Adrenal gland (tissue), 19 donors: ENCODE measurements at places on chromosomes 7 and 10. TPM values are rescaled to one million over a fixed set of nuclear protein-coding genes. Genes with fewer than 3 reads are reported as not detected.
A peak's percentile ranks its signal among the peaks of the same experiment; 100 is the strongest.

The ELOVL3 gene
- 0.61 TPM for total RNA-seq

The FGL2 gene
- total RNA-seq: 24.5 TPM

The UBTD1 gene
- 14.7 TPM for total RNA-seq

GRCh38 chr7:15972862-15973275 lies 286.4 kb upstream of the MEOX2 start:
- H3K4me1 ChIP-seq: peaks cover 10% of the 10 kb centered on the region
- H3K4me3 ChIP-seq: no peak overlapping the region
- peak; percentile 20 for DNase-seq
- no peaks in the 10 kb centered on the region for H3K27me3 ChIP-seq
- no peaks in the 10 kb centered on the region for H3K36me3 ChIP-seq
- no peak overlapping the region for H3K27ac ChIP-seq

DNA sequence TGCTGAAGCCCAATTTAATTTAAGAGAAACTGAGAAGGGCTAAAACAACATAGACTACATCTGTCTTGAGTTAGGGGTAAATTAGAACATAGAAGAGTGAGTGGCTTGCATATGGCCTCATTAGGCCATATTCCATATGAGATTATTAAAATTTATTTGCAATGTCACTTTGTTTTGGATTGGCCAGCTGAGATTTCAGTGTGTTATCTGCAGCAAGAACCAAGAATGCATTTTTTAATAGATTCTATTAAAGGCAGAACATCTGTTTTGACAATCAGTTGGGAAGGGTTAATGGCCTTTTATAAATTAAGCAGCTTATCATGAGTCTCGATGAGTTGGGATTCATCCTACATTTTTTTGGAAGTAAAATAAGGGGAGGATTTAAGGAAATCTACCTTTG lies 236.2 kb downstream of the DGKB start:
- H3K27ac ChIP-seq: no peak overlapping the region
- no peaks in the 10 kb centered on the region for H3K27me3 ChIP-seq
- H3K4me1 ChIP-seq: no peaks in the 10 kb centered on the region
- DNase-seq: no peak

- no peaks in the 10 kb centered on the region for H3K27me3 ChIP-seq
- H3K4me3 ChIP-seq: no peak overlapping the region
- DNase-seq: no peak
- H3K4me1 ChIP-seq: no peaks in the 10 kb centered on the region
These were observed 5.4 kb upstream of the STK17A start for GRCh38 chr7:43577485-43577951.

DNA sequence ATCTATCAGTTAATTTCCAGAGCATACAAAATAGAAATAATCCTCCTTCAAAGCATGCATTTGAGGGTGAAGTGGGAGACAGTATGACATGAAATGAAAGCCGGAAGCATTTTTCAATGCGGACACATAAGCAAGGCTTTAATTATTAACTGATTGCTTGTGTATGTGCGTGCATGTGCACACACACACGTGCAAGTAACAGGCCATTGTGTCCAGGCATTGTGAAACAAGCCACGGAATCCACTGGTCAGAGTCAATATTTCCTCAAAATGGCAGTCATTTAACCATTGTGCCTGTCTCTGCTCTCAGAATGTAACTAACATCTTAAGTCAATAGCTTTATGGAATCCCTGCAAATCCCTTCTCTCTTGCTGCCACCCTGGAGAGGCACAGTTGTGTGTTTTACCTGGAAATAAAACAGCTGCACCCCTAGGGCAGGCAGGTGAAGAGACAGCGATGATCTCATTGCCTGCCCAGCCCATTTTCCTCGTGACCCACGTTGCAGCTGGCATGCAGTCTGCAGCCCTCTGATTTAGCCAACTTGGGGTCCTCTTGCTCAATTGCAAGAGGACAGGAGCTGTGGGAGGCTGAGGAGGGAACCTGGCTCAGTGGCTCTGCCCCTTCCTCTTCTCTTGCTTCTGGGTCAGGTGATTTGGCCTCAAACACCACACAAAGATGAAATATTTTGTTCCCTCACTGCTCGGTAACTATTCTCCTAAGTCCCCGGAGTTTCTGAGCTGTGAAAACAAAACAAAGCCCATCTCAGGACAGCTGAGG lies 500.9 kb upstream of the ZMIZ1 start:
- no peak overlapping the region for H3K4me3 ChIP-seq
- H3K36me3 ChIP-seq: no peaks in the 10 kb centered on the region
- no peak overlapping the region for H3K27ac ChIP-seq
- no peak for DNase-seq
- H3K4me1 ChIP-seq: no peaks in the 10 kb centered on the region

GRCh38 chr10:1323951-1324350 lies 267.8 kb downstream of the WDR37 start:
- no peak for DNase-seq
- H3K4me3 ChIP-seq: no peak overlapping the region
- no peaks in the 10 kb centered on the region for H3K36me3 ChIP-seq
- no peaks in the 10 kb centered on the region for H3K4me1 ChIP-seq
- peaks cover 4% of the 10 kb centered on the region for H3K27me3 ChIP-seq

DNA sequence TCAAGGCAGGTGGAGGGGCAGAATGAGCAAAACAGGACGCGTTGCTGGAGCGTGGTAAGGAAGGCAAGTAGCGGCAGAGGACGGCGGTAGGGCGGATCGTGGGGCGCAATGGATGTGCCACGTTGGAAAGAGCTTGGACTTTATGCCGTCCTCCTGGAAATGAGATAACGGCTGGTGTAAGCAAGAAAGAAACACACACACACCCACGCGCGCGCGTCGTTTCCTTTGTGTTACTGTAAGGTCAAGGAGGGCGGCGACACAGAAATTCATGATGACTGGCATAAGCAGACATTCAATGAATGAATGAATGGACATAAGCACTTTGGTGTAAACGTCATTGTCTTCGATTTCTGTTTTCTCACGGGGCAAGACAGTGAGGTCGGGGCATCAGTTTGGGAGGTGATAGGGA lies 683 bp upstream of the ENTPD7 start:
- no peaks in the 10 kb centered on the region for H3K27me3 ChIP-seq
- peaks cover 16% of the 10 kb centered on the region for H3K4me1 ChIP-seq
- H3K4me3 ChIP-seq: peak overlapping the region; percentile 98
- peak; percentile 86 for DNase-seq
- no peaks in the 10 kb centered on the region for H3K36me3 ChIP-seq
- no peak overlapping the region for H3K27ac ChIP-seq

DNA sequence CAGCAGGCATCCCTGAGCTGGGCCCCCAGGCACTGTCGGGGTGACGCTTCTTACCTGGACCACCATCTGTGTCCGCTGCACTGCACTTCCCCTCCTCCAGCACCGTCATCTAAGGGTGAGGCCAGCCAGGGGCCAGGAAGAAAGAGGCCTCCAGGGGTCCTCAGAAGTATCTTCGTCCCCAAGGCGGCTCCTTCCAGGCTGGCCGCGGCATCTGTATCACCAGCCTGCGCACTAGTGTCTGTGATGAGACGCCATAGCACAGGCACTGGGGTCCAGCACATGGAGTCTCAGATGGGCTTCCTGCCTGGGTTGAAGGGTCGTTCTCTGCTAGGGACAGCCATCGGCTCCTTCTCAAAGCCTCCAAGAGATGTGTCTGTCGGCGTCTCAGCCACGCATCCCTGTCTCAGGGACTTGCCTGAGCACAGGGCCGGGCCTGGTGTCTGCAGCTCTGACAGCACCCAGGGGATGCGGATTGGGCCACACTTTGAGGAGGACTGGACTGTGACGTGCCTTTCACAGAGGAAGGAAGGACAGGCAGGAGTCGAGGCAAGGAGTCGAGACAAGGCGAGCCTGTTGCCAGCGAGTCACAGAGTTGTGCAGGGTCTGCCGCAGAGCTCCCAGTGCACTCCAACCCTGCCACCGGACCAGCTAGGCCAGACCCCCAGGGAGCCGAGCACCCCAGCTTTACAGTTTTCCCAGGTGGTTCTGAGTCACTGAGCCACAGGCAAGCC lies 101.5 kb upstream of the DIP2C start:
- no peak for DNase-seq
- no peaks in the 10 kb centered on the region for H3K36me3 ChIP-seq
- H3K4me1 ChIP-seq: no peaks in the 10 kb centered on the region
- H3K4me3 ChIP-seq: no peak overlapping the region
- H3K27ac ChIP-seq: no peak overlapping the region

DNA sequence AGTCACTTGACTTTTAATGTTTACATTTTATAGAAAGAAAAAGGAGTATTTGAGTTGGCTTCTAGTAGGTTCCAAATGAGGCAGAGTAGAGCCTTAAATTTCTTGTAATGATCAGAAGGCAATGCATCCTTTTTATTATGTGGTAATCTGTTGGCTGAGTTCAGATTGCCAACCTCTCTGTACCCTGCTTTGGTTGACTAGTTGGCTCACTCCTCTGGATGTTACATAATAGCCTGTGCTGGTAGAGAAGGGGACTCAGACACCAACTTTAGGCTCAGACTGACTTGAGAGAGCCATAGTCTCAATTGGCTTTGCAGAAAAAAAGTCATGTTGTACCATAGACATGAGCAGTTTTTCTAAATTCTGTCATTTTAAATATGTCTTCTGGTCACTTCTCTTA lies 46.8 kb upstream of the GLCCI1 start:
- H3K4me3 ChIP-seq: no peak overlapping the region
- H3K27ac ChIP-seq: no peak overlapping the region
- H3K4me1 ChIP-seq: no peaks in the 10 kb centered on the region
- no peak for DNase-seq
- H3K27me3 ChIP-seq: no peaks in the 10 kb centered on the region

- no peak for DNase-seq
- peaks cover 13% of the 10 kb centered on the region for H3K4me1 ChIP-seq
- H3K27me3 ChIP-seq: no peaks in the 10 kb centered on the region
- H3K36me3 ChIP-seq: no peaks in the 10 kb centered on the region
- no peak overlapping the region for H3K4me3 ChIP-seq
- H3K27ac ChIP-seq: no peak overlapping the region
These were observed 12.3 kb downstream of the HYCC1 start for GRCh38 chr7:23001610-23002009.

GRCh38 chr10:131354380-131354779 lies 42.9 kb upstream of the TCERG1L start:
- no peak overlapping the region for H3K27ac ChIP-seq
- no peaks in the 10 kb centered on the region for H3K36me3 ChIP-seq
- no peak for DNase-seq
- no peaks in the 10 kb centered on the region for H3K27me3 ChIP-seq

DNA sequence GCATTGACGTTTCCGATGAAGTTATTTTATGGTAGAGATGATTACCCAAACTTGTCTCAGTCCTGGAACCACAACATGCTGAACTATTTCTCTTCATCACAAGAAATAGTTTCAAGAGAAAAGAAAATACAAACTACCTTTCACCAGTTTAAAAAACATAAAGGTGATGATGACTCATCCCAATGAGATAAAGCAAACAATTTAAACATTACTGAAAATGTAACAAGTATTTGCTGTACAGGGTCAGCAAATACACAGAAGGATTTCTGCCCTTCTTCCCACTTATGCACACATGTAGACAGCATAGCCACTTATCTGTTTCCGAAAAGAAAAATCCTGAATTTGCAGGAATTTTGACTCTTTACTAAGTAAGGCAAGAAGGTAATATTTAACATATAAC lies 50.8 kb downstream of the RHOBTB1 start:
- peaks cover 5% of the 10 kb centered on the region for H3K36me3 ChIP-seq
- DNase-seq: no peak

DNA sequence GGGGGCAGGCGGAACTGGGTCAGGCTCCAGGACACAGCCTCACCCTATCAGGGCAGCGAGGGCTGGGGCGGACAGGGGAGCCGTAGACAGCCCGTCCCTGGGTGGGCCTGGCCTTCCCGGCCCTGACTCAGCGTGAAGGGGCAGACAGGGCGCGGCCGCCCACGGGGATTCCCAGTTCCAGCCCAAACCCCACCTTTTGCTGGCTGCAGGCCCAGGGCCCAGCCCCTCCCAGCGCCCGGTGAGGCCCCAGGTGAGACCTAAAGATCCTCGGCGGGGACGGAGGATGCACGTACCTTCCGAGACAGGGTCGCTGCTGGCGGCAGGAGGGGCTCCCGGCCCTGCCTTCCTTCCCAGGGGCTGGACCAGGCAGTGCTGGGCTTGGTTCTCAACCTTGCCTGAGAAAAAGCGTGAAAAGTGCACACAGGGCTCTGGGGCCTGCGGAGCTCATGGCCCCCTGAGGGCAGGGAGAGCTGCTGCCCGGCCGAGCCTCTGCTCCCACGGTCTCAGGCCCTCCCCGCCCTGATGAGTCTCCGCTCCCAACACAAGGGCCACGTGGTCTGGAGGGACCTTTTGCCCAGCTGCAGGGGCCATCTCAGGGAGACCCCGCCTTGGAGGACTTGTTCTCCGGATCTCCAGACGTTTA lies 43.9 kb upstream of the DNAJB6 start:
- H3K4me1 ChIP-seq: no peaks in the 10 kb centered on the region
- H3K36me3 ChIP-seq: no peaks in the 10 kb centered on the region

DNA sequence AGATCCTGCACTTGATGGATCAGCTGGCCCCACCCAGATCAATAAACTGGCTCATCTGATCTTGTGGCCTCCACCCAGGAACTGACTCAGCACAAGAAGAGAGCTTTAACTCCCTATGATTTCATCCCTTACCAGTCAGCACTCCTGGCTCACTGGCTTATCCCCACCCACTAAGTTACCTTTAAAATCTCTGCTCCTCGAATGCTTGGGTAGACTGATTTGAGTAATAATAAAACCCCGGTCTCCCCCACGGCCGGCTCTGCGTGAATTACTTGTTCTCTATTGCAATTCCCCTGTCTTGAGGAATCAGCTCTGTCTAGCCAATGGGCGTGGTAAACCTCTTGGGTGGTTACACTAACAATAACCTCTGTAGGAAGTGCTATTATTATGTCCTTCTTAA lies 83.7 kb downstream of the MBL2 start:
- no peaks in the 10 kb centered on the region for H3K27me3 ChIP-seq
- no peaks in the 10 kb centered on the region for H3K4me1 ChIP-seq
- no peak overlapping the region for H3K4me3 ChIP-seq
- no peaks in the 10 kb centered on the region for H3K36me3 ChIP-seq

DNA sequence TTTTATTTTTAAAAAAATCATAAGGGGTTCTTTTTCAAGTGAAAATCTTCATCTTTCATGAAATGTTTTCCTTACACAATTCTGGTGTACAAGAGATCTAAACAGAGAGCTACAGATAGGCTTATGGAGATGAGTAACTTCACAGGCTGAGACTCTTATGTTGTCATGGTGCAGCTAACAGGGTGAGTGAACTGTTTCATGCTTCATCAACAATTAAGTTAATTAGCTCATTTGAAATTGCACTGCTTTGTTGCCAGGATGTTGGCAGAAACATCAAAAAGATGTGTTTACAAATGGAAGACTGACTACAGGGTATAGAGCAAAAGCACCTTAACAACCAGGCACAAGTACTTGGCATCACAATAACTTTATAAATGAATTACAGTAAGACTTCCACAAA lies 230.8 kb downstream of the FOXP2 start:
- no peak overlapping the region for H3K27ac ChIP-seq
- no peaks in the 10 kb centered on the region for H3K36me3 ChIP-seq
- no peaks in the 10 kb centered on the region for H3K27me3 ChIP-seq
- H3K4me1 ChIP-seq: no peaks in the 10 kb centered on the region
- H3K4me3 ChIP-seq: no peak overlapping the region
